NCI-H2081 (cell line): ENCODE measurements at places on chromosomes 3 and 15.

DNA sequence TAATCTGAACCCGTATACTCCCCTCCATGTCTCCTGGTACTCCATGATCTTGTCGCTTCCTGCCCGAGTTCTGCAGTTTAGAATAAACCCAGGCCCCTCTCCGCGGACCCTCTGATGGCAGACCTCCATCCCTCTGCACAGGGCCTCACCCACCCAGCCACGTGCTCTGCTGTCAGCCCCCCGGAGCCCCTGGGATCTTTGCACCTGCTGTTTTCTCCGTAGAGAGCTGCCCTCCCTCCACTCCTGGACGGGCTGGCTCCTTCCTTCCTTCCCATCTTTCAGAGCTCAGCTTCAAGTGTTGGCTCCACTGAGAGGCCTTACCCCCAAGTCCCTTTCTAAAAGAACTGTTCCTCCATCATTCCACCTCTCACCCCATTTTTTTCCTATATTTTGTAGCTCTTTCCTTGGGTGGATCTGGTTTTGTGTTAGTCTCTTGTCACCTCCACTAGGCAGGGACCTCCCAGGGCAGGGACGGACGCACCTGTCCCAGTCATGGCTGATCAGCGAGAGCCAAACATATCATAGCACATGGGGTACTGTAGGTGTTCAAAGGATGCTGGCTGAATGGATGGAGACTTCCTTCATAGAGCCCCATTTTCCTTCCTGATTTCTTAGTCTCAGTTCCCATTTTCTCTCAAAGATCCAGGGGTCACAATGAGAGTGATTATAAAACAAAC lies 106.6 kb downstream of the VGLL4 start:
- no peak for DNase-seq

DNA sequence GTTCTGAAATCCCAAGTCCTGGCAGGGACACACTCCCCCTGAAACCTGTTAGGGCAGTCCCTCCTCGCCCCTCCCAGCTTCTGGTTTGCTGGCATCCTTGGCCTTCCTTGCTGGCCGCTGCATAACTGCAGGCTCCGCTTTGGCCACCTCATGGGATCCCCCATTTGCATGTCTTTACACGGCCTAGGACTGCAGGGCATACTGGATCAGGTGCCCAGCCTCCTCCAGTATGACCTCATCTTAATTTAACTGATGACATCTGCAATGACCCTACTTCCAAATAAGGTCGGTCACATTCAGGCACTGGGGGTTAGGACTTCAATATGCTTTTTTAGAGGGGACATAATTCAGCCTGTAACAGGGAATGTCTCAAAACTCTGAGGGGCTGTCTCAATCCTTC lies 173.3 kb downstream of the RAB11A start:
- no peak for DNase-seq

DNA sequence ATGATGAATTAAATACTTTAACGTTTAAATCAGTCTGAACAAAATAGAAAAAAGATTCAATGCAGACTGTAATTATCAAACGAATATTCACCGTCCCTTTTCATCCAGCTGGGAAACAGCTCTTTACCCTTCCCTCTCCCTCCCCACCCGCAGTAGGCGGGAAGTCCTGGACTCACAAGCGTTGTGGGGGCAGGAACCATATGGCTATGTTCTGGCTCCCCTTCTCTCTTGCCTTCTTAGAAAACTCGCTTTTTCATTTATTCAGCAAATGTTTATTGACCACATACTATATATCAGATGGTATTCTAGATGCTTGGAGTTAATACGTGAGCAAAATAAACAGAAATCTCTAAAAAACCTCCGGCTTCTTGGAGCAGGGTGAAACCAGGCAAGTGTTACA lies 715 bp upstream of the SCAPER start:
- no peak for DNase-seq

DNA sequence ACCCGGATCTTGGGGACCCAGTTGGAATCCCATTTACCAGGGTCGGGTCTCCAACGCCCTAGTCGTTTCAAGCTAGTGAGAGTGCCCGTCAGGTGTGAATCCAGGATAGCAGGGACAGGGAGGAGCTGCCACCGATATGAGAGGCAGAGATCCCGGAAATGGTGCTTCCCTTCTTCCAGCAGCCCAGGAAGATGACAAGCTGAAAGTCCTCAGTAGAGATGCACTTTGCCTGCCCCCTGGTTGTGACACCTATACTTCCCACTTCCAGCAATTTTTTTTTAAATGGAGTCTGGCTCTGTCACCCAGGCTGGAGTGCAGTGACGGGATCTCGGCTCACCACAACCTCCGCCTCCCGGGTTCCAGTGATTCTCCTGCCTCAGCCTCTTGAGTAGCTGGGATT lies 503.0 kb downstream of the NTRK3 start:
- DNase-seq = no peak

DNA sequence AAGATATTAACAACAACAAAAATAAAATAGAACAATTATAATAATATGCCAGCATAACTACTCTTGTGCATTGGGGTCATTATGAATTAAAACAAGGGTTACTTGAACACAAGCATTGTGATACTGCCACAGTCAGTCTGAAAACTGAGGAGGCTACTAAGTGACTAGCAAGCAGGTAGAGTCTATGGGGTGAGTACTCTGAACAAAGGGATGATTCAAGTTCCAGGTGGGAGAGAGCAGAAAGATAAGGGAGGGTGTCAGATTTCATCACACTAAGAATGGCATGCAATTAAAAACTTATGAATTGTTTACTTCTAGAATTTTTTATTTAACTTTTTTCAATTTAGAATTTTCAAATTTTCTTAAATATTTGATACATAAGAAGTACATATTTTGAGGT lies 754.4 kb upstream of the GOLIM4 start:
- DNase-seq = no peak

DNA sequence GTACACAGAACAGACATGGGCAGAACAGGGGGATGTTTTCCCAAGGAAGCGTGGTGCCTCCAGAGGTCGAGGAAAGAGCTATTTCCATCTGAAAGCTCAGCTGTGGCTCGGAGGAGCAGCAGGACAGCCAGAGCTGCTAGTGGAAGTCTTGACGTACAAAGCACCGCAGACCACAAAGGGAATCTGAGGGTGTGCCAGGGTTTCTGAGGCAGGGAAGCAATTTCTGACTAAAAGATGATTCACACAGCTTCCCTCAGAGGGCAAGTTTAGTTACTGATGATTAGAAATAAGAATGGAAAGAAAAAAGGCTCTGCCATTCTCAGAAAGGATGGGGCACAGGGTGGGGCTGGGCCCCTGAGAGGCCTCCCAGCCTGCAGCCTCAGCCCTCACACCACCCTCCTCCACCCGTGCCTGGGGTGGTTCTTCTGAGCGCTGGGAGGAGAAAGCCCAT lies 45.8 kb upstream of the SEC13 start:
- no peak for DNase-seq

DNA sequence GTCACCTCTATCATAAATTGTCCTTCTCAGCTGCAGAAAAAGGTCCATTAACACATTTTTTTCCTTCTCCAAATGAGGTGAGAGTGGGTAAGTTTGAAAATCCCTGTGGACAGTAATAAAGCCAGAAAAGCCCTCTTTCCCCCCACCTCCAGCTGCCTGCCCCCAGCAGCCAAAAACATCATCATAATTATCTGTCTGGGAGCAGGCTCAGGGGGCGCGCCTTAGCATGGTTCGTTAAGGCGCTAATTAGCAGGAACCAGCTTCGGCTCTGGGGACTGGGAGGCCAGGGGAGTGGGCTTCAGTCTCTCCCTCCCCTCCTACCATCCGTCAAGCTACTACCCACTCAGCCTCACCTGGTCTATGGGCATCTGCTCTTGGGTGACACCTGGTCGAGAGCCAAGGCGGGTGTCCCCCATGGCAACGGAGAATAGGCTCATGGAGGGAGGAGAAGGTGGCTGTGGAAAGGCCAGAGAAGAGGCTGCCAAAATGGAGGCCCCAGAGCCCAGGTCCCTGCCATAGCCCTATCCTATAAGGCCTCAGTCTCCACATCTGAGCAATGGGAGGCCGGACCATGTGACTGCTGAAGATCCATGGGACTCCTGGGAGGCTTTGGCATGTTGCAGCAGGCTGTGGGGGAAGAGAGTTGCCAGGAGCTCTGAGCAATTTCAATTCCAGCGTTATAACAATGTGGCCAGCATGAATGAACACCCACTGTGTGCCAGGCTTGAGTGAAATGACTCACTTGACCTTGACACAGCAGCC lies 140.1 kb upstream of the LINGO1 start:
- no peak for DNase-seq
